ENCODE measurements at places on chromosomes 5 and 9.

- H3K4me1 ChIP-seq: peaks cover 12% of the 10 kb centered on the region
- peaks cover 6% of the 10 kb centered on the region for H3K27me3 ChIP-seq
- H3K27ac ChIP-seq: no peak overlapping the region
- H3K36me3 ChIP-seq: no peaks in the 10 kb centered on the region
Measured at GRCh38 chr5:10454591-10455276, 13.1 kb downstream of the ROPN1L start.

DNA sequence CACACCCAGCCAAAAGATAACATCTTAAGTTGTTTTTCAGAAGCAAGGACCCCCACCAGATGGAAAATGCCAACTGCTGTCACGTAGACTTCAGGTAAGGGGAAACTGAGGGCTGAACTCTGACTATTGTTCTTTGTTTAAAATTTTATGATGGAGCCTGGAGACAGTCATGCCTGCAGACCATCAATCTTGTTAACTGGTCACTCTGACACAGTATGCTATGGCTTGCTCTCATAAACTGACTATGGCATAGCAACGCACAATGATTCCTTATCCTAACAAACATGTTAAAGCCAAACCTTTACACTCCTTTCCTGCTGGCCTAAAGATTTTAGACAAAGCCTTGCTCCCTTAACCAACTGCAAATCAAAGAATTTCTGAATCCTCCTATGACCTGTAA, 43.6 kb upstream of the GOLM1 start:
- DNase-seq: no peak
- H3K27me3 ChIP-seq: no peaks in the 10 kb centered on the region
- H3K4me3 ChIP-seq: no peak overlapping the region
- no peak overlapping the region for H3K27ac ChIP-seq

DNA sequence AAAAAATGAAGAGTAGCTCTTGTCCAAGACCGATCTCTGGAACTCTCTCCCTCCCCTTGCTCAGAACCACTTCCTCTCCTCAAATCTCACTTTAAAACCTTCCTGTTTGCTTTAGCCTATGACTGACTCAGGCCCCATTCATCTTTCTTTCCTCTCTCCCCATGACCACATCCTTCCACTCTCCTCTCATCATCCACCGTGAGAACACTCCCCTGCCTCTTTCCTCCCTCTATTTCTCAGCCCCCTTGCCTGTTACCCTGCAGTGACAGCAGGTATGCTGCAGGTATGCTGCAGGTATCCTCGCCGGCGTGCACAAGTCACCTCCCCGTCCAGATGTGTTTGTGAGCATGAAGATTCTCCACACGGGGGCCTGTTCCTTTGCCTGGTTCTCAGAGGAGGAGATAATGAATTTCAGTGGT, 505.3 kb downstream of the CCDC171 start:
- H3K27ac ChIP-seq: peak overlapping the region; percentile 24
- H3K4me1 ChIP-seq: peaks cover 38% of the 10 kb centered on the region
- no peak for DNase-seq
- H3K27me3 ChIP-seq: peaks cover 3% of the 10 kb centered on the region

GRCh38 chr5:126849101-126849678, 72.3 kb downstream of the LMNB1 start:
- DNase-seq: no peak
- H3K4me1 ChIP-seq: peaks cover 90% of the 10 kb centered on the region
- peak overlapping the region; percentile 61 for H3K4me3 ChIP-seq
- no peak overlapping the region for H3K27ac ChIP-seq

- H3K27me3 ChIP-seq: peaks cover 8% of the 10 kb centered on the region
- no peak overlapping the region for H3K4me3 ChIP-seq
- no peak overlapping the region for H3K27ac ChIP-seq
- no peaks in the 10 kb centered on the region for H3K4me1 ChIP-seq
Measured at GRCh38 chr5:79865579-79865978, 125.5 kb downstream of the MTX3 start.

Data from neural crest cell (in vitro differentiated cells).